ENCODE measurements at places on chromosomes 2 and 18.
A peak's percentile ranks its signal among the peaks of the same experiment; 100 is the strongest.

DNA sequence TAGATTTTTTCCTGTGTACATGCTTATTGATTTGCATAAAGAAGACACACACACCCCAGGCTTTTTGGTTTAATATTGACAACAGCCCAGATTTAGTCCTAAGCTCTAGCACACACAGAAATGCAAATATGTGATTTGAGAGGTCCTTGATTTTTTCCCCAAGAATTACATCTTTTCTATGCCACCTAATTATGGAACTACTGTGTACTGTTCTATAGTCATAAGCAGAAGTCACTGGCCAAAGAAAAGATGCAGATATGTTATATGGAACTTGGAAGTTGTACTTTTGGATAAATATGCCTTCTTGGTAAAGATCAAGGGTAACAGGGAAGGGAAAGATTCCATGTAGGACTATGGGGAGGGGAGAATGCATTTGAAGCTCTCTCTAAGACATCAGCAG, 105.6 kb downstream of the SETBP1 start:
- no peak for DNase-seq

- no peak for DNase-seq
These were observed 7.1 kb downstream of the PCBP1 start for GRCh38 chr2:70094171-70094977.

DNA sequence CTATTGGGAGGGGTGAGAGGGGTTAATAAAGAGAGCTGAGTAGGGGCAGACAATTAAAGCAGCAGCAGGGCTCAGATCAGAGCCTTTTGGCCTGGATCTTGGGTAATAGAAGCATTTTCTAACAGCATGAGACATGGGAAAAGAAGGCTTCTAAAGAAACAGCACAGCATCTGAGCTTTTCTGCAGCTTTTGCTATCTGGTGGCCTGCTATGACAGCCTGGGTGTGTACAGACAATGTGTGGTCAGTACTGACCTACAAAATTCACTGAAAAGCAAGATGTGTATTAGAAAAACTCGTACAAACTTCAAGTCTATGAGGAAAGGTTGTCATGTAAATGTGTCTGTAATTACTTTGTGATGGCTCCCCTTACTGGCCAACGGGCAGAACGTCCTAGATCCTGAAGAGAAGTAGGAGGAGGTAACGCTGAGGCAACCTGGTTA, 95.6 kb downstream of the GALNT3 start:
- peak; percentile 26 for DNase-seq

GRCh38 chr2:134149904-134150303, 104.0 kb upstream of the MGAT5 start:
- no peak for DNase-seq

DNA sequence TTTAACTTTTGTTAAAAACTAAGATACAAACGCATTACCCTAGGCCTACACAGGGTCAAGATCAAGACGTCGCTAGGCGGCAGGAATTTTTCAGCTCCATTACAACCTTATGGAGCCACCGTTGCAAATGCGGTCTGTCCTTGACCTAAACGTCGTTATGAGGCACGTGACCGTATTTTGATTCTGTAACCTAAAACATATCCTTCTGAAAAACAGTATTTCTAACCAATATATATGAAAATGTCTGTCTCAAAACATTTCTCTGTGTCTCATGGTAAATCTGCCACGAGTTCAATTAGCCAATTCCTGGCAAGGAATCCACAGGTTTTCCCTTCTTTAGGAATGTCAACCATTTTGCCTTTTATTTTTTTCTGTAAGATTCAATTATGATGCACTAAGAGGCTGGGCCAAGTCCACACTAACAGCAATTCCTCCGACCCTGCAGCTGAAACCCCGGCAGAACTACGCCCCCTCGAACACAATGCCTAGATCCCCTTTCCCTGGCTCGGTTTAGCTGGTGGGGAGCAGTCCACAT, 1.7 kb downstream of the RTN4 start:
- peak; percentile 75 for DNase-seq

GRCh38 chr2:122186761-122187222, 431.3 kb downstream of the TSN start:
- no peak for DNase-seq

DNA sequence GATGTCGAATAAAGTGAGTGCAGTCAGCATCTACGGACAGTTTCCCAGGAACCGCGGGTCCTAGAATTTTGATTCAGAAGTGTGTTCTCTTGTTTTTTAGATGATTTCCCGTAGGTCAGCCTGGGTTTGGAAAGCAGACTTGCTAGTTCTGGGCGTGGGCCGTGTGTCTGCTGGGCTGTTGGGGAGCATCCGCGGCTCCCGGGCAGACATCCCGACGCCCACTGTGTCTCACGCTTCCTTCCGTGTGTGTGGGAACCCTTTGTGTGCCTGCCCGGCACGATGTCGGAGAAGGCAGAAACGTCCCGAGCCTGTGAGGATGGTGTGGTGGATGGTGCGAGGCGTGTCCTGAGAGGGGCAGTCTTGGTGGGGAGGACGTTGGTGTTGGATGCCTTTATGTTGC, 18.4 kb downstream of the CTDP1 start:
- no peak for DNase-seq

DNA sequence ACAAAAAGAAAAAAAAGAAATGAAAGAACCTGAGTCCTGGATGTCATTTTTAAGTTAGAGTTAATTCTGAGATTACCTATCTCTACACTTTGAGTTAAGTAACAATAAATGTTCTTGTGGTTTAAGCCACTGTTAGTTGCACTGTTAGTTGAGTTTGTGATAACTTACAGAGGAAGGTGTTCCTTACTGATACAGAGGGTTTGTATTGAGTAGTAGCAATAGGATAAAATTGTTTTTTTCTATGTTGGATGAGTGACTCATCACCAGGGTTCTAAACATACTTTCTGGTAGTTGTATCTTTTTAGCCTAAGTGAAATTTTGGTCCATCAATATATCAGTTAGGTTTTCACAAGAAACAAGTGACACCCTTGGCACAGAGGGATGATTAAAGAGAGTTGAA, 4.0 kb upstream of the LCLAT1 start:
- no peak for DNase-seq

DNA sequence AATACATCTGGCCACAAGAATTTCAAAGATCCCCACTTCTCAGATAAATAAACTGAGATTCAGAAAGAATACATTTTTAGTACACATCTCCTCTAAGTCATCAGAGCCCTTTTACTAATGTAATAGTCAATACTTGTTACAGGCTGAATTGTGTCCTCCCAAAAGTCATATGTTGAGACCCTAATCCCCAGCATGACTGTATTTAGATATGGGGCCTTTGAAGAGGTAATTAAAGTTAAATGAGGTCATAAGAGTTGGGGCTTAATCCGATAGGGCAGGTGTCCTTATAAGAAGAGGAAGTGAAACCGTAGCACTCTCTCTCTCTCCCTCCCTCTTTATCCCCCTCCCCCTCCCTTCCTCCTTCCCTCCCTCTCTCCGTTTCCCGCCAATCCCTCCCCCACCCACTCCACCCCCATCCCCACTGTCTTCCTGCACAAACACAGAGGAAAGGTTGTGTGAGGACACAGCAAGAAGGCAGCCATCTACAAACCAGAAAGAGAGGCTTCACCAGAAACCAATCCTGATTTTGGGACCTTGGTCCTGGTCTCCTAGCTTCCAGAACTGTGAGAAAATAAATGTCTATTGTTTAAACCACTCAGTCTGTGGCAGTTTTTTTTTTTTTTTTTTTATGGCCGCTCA, 66.6 kb upstream of the ZNF397 start:
- DNase-seq: no peak

GRCh38 chr2:143162123-143162837, 33.1 kb downstream of the ARHGAP15 start:
- peak; percentile 25 for DNase-seq

GRCh38 chr18:63320123-63320974, 780 bp upstream of the BCL2 start:
- no peak for DNase-seq

DNA sequence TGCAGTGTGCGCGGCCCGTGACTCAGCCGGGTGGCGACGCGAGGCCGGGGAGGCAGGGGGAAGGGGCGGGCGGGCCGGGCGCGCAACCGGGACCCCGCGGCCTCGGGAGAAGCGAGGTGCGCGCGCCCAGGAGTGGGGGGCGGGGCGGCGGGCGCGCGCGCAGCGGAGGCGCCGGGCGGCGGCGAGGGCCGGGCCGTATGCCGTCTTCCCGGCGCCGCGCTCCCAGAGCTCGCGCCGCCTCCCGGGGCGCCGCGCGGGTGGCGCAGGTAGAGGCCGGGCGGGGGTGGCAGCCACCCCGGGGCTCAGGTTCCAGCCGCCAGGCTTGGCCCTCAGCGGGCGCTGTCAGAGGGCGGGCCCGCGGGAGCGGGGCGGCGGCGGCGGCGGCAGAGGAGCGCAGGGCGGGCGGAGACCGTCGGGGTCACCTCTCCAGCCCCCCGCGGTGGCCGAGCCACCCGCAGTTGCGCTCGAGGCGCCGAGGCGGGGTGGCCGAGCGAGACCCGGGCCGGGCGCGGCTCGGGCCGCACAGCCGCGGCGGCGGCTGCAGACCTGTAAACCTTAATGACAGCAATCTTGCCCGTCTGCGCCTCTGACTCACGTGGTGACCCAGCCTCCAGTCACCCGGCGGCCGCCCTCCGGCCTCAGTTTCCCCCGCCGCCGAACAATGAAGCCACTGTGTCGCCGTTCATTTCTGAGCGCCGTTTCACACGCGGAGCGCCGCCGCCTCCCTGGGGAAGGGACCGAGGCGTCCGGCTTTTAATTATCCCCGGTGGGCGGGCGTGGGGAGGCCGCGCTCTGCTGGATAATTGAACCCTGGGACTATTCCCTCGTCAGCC, 25.3 kb upstream of the SMAD7 start:
- no peak for DNase-seq

DNA sequence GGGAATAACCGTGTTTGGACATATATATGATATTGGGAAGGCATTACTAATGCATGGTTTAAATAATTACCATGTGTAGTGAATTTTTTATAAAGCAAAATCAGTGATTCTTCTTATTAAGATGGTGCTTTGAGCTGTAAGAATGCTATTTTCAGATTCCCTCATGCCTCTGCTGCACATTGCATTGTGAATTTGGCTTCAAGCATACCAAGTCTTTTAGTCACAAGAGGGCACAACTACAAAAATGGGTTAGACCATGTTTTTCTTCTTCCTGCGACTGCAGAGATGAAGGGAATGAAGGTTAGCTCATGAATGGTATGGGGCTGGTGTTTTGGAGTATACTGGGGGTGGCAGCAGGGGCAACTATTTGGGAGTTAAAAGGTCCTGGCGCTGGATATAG, 320.1 kb downstream of the SLC4A3 start:
- no peak for DNase-seq

- no peak for DNase-seq
These were observed 1.4 kb upstream of the KCNK3 start for GRCh38 chr2:26691161-26691560.

GRCh38 chr2:143477714-143478443, 348.7 kb downstream of the ARHGAP15 start:
- DNase-seq: no peak

GRCh38 chr2:2024751-2025481, 280.6 kb upstream of the PXDN start:
- DNase-seq: no peak

DNA sequence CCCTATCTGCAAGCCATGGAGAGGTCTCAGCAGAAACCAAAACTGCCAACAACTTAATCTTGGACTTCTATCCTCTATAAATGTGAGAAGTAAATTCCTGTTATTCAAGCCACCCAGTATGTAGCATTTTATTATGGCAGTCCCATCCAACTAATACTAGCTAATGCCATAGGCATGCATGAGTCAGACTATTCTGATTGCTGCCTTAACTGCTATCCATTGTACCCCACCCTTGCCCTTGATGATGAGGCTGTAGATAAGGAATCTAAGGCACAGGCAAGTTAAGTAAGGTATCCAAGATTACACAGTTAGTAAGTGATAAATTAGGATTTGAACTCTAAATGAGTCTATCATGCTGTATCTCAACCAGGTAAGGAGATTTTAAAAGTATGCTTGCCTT, 223.0 kb downstream of the UBE2E3 start:
- no peak for DNase-seq

- DNase-seq: no peak
These were observed 88.7 kb downstream of the ASB1 start for GRCh38 chr2:238515377-238515776.

- no peak for DNase-seq
These were observed 28.4 kb upstream of the LONRF2 start for GRCh38 chr2:100350661-100351185.

- DNase-seq: no peak
These were observed 18.9 kb downstream of the SMAD7 start for GRCh38 chr18:48931680-48932461.

- no peak for DNase-seq
These were observed 22.2 kb upstream of the ASNSD1 start for GRCh38 chr2:189639007-189639609.

DNA sequence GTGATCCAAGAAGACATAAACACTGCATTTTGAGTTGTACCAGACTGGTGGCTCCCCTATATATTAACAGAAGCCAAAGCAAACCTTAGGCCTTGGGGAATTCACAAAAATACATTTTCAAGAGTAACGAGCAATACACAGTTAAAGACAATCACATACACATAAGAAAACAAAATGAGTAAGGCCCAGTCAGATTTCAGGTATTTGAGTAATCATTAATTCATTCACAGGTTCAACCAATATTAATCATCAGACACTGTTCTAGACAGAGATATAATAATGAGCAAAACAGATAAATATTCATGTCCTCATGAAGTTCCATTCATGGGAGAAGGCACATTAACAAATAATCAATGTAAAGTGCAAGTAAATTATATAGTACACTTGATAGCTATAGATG, 9.6 kb downstream of the STPG4 start:
- DNase-seq: no peak

DNA sequence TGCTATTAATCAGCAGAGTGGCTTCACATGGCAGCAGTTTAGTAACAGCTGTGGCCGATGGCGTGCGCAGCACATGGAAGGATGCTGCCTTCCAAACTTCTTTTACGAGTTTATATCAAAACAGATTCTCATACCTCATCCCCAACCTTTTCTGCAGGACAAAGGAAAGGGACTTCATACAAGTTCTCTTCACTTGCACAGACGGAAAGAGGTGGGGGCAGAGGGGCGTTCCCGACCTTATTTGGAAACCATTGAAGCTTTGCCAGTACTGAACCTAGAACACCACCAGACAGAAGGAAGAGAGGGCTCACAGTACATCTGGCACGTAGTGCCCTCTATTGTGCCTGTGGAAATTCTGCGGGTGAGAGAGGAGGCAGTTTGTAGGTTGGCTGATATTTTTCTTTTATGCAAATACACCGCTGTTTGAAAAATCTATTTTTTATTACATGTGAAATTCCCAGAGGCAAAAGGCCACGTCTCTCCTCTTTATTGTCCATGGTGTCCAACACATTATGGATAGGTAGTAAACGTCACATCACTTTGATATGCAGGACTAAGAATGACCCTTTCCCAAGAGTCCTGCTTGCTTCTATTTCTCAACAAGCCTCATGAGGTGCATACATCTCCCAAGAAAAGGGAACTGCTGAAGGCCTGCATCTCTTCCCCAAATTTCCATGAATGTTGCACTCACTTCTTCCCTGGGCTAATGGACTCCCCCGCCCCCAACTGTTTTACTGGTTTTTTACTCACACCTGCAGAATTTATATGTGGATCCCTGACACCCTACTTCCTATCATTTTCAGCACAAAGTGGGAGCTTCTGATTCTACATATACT, 31.3 kb downstream of the COLEC12 start:
- DNase-seq: no peak
